ENCODE measurements at places on chromosomes 5 and 9.

DNA sequence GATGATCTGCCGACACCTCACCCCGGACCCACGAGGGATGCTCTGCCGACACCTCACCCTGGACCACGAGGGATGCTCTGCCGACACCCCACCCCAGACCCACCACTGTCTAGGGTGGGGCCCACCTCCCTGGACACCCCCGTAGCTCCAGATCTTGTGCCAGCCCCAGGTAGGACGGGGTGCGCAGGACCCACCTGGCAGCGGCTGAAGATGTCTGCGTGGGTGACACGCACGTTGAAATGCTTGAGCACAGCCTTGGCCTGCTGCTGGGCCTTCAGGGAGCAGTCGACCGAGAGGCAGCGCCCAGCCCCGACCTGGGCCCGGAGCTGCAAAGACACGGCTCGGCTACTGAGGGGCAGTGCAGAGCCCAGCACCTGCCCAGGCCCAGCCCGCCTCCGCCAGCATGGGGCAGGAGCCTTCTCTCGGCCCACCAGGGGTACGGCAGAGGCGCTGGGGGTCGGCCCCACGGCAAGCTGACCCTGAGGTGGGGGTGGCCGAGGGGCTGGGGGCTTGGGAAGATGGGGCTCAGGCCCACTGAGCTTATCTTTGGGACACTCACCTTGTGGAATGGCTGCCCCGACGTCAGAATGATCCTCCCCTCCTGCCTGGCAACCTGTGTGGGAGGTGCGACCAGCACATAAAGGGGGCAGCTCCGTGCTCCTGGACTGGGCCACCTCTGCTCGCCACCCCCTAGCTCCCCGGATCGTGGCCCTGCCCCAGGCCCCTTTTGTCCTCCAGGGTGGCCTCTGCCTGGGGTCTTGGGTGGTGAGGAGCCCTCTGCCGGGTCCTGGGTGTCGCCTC lies 21.7 kb upstream of the NRARP start:
- DNase-seq, result no peak

DNA sequence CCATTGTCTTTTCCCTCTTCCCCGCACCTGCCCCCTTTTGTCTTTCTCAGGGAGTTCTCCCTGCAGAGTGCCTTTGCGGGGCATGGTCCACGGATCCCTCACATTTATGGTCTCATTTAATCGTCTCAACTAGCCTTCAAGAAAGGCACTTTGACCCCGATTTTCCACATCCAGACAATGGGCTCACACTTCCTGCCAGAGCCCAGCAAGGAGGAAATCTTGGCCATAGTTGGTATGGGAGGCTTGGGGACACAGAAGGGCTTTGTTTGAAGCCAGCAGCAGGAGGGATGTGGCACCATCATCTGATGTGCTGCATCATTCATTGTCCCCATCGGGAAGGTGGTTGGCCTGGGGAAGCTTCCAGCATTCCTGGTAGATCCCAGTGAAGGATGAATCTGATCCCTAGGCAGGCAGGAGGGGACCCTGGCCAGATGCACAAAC lies 24.9 kb downstream of the GSN start:
- no peak for DNase-seq

- DNase-seq, result no peak
These were observed 154.9 kb downstream of the FAM174A start for GRCh38 chr5:100690036-100690560.

GRCh38 chr5:81853030-81853357 lies 102.1 kb upstream of the SSBP2 start:
- no peak for DNase-seq

- DNase-seq, result no peak
These were observed 551.8 kb upstream of the TYRP1 start for GRCh38 chr9:12141422-12141821.

- no peak for DNase-seq
These were observed 267.6 kb downstream of the FAM170A start for GRCh38 chr5:119896826-119897536.

DNA sequence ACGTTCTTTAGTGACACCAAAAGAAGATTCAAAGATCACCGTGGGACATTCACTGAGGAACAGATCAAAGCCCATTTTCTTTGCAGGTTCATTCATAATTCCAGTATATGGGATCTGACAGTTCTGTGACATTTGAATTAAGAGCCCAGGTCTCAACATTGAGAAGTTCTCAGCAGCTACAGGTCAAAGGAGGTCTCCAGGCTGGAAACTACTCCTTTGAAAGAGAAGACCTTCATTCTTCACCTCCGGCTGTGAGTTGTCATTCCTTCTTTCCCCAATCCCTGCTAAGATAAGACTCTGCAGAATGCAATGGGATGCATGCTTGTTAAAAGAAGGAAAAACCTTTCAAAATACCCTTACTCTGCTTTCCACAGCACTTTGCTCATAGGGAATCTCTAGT lies 79.0 kb downstream of the COL23A1 start:
- DNase-seq, result no peak

Measured in CD4-positive, alpha-beta T cell treated with Interleukin-1 beta for 1 hour (primary cell).